Right lobe of liver (tissue), 6 donors: ENCODE measurements at places on chromosomes 2 and 18. TPM values are rescaled to one million over a fixed set of nuclear protein-coding genes. Genes with fewer than 3 reads are reported as not detected.

DNA sequence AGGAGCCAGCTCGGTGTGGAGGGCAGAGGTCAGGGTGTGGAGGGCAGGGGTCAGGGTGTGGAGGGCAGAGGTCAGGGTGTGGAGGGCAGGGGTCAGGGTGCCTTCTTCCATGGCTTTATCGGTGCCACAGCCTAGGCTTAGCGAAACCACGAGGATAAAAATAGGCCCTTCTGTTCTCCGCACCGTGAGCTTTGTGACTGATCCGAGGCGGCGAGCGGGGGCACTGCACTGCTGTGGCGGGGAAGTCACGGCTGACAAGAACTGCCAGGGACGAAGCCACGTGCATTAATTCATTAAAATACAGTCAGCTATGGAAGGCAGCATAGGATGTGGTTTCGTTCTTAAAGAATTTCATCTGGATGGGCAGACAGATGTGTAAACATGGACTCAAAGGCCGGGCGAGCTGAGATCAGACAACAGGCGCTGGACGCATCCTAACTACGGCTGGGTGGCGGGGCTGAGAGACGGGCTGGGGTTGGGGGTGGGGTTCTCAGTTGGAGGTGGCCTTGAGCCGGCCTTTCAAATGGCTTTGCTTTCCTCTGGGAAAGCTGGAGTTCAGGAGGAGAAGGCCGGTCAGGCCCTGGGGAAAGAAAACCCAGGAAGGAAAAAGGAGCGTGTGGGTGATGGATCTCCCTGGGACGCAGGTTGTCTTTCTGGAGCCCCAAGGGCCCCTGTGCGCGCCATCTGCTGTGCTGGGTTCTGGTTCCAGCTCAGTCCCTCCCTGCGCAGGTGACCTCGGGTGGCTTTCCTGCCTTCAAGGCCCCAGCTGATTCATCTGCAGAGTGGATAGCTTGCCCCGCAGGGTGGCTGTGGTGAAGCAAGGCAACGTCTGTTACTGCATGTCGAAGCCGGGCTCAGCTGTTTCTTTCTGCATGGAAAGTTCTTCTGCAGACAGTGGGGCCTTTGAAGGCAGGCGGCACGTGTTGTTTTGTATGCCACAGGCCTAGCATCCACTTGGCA, 958 bp upstream of the ALLC start:
- no peak for DNase-seq

GRHL1 gene
- total RNA-seq, result 6.7 TPM

MOGAT1 gene
- 8.1 TPM for total RNA-seq

ADCYAP1 gene
- not detected for total RNA-seq
